Uterine smooth muscle cell (primary cell): ENCODE measurements at places on chromosomes 3 and 15. TPM values are rescaled to one million over a fixed set of nuclear protein-coding genes. Genes with fewer than 3 reads are reported as not detected.

The GNAI2 gene
- 226 and 259 TPM in 2 replicates for total RNA-seq

The STRIT1 gene
- total RNA-seq, result not detected in 2 replicates

The APH1B gene
- 20.4 and 20.7 TPM in 2 replicates for total RNA-seq

The DNAH12 gene
- under 0.01 and 0.12 TPM in 2 replicates for total RNA-seq

The STAG1 gene
- 54.0 and 65.1 TPM in 2 replicates for total RNA-seq

The LMAN1L gene
- 0.11 TPM in 1 of 2 replicates, not detected in the other for total RNA-seq

The ARNT2 gene
- 1.4 and 3.7 TPM in 2 replicates for total RNA-seq

The P3H2 gene
- total RNA-seq, result 14.1 and 15.7 TPM in 2 replicates

The SH3GL3 gene
- 0.11 TPM in 1 of 2 replicates, not detected in the other for total RNA-seq

The ADGRG7 gene
- total RNA-seq, result 1.1 and 49.1 TPM in 2 replicates

The FETUB gene
- total RNA-seq, result not detected in 2 replicates

The DALRD3 gene
- total RNA-seq, result 60.7 and 60.8 TPM in 2 replicates

The CAV3 gene
- total RNA-seq, result not detected in 2 replicates

The IMPG2 gene
- 0.25 and 0.44 TPM in 2 replicates for total RNA-seq

The UROC1 gene
- not detected in 2 replicates for total RNA-seq
